Left ventricle myocardium inferior (tissue), 1 donor: ENCODE measurements at places on chromosomes 16 and 17. TPM values are rescaled to one million over a fixed set of nuclear protein-coding genes. Genes with fewer than 3 reads are reported as not detected.

- no peak for DNase-seq
These were observed 94.1 kb upstream of the SIAH1 start for GRCh38 chr16:48479329-48479728.

DNA sequence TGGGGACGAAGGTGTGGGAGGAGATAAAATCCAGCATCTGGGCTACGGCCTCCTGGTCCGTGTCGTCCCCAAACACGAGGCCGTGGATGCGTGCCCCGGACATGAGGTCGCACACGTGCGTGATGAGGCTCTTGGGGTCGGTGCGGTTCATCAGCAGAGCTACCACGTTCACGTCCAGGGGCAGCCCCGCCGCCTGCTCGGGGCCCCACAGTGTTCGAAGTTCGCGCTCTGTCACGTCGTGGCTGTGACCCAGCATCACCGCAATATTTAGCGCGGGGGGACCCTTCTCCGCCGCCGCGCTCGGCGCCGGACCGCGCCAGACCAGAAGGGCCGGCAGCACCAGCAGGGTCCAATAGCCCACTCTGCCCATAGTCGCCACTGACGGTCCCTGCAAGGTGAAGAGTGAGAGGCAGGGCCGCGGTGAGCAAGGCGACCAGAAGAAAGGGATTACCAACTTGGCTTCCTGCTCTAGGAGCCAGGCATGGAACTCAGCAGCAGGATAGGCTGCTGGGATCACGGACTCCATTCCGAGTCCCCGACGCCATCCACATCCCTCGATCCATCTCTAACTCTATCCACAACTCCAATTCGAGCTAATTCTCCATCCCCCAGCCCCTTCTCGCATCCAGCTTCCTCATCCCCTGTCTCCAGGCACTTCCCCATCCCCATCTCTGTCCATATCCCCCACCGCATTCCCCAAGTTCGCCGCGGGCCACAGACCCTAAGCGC is 2.0 kb downstream of the GRIN2A start:
- no peak for DNase-seq

GRCh38 chr16:25260416-25260815 is 2.8 kb upstream of the ZKSCAN2 start:
- DNase-seq: no peak

DNA sequence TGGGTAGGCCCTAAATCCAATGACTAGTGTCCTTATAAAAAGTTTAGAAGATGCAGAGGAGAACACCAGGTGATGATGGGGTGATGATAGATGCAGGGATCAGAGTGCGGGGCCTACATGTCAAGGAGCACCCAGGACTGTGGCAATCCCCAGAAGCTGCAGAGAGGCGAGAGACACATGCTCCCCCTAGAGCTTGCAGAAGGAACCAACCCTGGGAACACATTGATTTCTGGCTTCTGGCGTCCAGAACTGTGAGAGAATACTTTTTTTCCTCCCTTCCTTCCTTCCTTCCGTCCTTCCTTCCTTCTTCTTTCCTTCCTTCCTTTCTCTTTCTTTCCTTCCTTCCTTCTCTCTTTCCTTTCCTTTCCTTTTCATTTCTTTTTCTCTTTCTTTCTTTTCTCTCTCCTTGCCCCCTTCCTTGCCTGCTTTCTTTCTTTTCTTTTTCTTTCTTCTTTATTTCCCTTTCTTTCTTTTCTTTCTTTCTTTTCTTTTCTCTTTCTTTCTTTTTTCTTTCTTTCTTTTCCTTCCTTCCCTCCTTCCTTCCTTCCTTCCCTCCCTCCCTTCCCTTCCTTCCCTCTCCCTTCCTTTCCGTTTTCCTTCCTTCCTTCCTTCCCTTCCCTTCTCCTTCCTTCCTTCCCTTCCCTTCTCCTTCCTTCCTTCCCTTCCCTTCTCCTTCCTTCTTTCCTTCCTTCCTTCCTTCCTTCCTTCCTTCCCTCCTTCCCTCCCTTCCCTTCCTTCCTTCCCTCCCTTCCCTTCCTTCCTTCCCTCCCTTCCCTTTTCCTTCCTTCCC is 134.3 kb downstream of the HAPSTR1 start:
- DNase-seq: no peak

DNA sequence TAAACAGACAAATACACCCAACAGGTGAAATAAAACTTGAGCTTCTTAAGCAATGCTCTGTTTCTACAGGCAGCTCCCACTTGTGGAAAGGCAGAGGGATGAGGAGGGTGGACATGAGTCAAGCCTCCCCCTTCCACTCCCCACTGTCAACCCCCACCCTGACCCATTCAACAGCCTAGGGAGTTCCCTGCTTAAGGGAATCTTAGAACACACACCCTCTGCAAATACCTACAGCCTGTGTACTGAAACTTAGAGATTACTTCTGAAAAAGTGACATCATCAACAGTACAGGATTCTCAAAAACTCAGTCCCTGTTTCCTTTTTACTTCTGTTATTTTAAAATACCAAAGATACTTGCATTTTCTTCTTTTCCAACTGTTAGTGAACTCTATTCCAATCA is 345.4 kb downstream of the SOX9 start:
- no peak for DNase-seq

GRCh38 chr17:57868910-57869616 is 19.2 kb upstream of the MRPS23 start:
- DNase-seq: no peak

Gene TEX14
- total RNA-seq: 0.19 TPM

Gene PLXDC1
- total RNA-seq: 12.2 TPM

DNA sequence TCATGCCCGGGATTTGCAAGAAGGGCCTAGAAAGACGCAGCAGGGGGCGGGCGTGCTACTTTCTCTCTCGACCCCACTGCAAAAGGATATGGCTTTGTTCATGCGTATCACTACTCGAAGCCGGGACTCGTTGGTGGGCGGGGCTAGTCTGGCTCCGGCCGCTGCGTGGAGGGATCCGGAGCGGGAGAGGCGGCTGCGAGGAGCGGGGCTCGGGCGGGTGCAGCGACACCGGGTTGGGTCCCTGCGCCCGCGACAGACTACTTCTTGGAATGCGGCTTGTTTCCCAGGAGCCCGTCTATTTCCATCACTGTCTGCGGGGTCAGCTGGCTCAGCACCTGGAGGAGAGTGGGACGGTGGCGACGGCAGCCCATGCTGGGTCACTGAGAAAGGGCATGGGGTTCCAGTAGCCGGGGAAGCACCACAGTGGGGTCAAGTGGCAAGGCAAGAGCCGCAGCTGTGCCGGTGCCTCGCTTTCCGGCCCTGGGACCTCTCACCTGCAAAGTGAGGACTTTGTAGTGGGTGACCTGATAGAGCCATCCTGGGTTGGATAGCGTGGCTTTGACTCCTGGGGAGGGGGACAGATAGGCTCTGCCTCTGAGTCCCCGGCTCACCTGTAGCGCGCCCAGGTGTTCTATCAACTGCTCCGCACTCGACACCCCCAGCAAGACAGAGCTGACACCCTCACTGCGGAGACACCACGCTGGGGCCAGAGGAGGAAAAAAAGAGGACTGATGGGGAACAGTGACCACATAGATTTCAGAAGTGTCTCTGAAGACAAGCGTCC is 6.6 kb downstream of the KCNAB3 start:
- peak; percentile 90 for DNase-seq

GRCh38 chr16:58077796-58078195 is 51.4 kb downstream of the CFAP20 start:
- DNase-seq: no peak

Gene SEC14L5
- 15.5 TPM for total RNA-seq
